ENCODE measurements at places on chromosomes 4 and X. TPM values are rescaled to one million over a fixed set of nuclear protein-coding genes. Genes with fewer than 3 reads are reported as not detected.

DNA sequence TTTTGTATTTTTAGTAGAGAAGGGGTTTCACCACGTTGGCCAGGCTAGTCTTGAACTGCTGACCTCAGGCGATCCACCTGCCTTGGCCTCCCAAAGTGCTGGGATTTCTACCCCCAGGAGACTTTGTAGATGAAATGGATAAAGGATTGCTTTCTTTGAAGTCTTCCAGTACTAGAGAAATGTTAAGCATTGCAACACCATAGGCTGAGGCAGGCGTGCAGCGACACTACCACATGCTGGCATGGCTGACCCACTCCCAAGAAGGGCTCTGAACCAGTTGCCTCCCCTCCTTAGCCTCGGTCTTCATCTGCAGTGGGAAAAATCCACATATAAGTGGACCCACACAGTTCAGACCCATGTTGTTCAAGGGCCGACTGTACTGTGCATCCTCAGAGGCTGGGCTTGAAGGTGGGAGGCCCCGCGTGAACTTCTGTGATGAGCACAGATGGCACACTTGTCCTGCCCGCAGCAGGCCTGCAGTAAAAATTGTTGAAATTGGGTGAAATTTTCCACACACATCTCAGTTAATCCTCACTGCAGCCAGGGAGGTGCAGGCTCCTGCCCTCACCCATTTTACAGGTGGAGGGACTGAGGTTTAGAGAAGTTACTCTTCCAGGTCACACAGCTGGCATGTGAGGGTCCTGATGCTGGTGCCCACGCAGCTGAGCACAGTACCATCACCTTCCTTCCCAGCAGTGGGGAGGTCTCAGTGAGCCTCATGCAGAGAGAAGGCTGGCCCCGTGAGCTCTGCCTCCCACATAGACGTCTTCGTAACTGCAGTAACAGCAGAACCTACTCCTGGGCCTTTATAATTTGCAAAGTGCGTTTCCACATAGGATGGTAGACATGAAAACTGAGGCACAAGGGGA lies 35.5 kb downstream of the HTRA3 start:
- no peaks in the 10 kb centered on the region for H3K36me3 ChIP-seq
- no peak overlapping the region for H3K27ac ChIP-seq
- H3K27me3 ChIP-seq: peaks cover 11% of the 10 kb centered on the region
- no peak for DNase-seq

DNA sequence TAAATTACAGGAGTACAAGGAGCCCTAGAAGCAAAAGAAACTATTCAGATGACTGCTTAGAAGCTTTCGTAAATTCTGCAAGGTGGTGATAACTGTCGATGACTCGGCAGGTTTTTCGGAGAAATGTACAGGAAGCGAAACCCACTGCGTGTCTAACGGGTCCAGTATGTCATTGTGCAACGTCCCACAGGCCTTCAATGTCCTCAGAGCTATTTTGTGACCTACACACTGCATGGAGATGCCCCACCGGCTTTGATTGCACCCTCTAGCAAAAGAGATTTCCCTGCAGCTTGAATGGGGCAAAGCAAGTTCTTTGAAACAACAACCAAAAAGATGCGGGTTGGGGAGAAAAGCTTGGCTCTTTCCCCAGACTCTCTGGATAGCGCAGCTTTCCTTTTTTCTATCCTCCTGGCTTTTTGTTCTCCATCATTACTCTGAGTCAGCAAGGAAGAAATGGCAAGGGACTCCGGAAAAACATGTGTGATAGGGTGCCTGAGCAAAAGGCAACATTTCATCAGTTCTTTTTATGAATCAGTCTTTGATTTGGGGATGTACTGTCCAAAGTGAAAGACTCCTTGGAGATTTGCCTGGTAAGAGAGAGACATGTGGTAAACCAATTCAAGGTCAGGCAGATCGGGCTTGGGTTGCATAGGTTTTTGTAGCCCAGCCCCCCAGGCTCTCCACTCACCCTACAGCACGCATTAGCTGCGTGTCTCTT lies 112.0 kb upstream of the TBL1X start:
- no peaks in the 10 kb centered on the region for H3K27me3 ChIP-seq
- peak overlapping the region; percentile 2 for H3K27ac ChIP-seq
- H3K36me3 ChIP-seq: no peaks in the 10 kb centered on the region
- H3K4me3 ChIP-seq: no peak overlapping the region

IQCM gene
- total RNA-seq: not detected

TMEM31 gene
- total RNA-seq: not detected

- H3K27me3 ChIP-seq: no peaks in the 10 kb centered on the region
- no peak overlapping the region for H3K27ac ChIP-seq
- H3K4me1 ChIP-seq: no peaks in the 10 kb centered on the region
Measured at GRCh38 chr4:71006203-71006907, 12.9 kb downstream of the DCK start.

TMEM154 gene
- 83.1 TPM for total RNA-seq

GRCh38 chr4:159052315-159052714 lies 50.6 kb upstream of the RAPGEF2 start:
- no peak overlapping the region for H3K4me3 ChIP-seq
- H3K27ac ChIP-seq: no peak overlapping the region
- no peaks in the 10 kb centered on the region for H3K36me3 ChIP-seq
- no peaks in the 10 kb centered on the region for H3K27me3 ChIP-seq

RASGEF1B gene
- total RNA-seq: 10.1 TPM

FREM3 gene
- total RNA-seq: not detected

GRCh38 chr4:186723292-186724057 lies at the start of gene FAT1:
Gene FAT1, minus strand, starts transcription at chr4:186723856. Its CDS starts 14,029 bp downstream, at chr4:186709827.
- no peak for DNase-seq
- peaks cover 61% of the 10 kb centered on the region for H3K4me1 ChIP-seq
- peaks cover 58% of the 10 kb centered on the region for H3K27me3 ChIP-seq
- H3K27ac ChIP-seq: peak within 1 kb of the TSS; percentile 91
- H3K4me3 ChIP-seq: peak within 1 kb of the TSS; percentile 94
- H3K36me3 ChIP-seq: no peaks in the 10 kb centered on the region

Data from esophagus squamous epithelium (tissue), 5 donors.